HT-29 (cell line): ENCODE measurements at places on chromosomes 3 and 15. TPM values are rescaled to one million over a fixed set of nuclear protein-coding genes. Genes with fewer than 3 reads are reported as not detected.

SLC22A14 gene
- total RNA-seq, result not detected in 2 replicates

DNA sequence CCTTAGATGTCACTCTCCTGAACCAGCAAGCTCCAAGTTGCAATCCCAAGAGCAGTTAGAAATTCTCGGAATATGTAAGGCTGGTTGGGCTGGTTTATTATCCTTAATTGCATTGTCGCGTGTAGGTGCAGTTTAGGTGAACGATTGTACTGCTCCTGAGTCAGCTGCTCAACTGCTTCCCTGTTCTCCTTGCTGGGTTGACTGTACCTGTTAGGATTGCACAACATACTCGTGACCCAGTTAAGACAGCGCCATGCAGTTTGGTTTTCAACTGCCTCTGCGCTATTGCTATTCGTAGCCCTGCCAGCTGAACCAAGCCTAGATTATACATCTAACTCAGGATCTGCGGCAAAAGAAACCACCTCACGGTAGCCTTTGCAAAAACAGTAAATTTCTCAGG is 41.0 kb downstream of the BCL2L10 start:
- DNase-seq, result peak; percentile 83

GRCh38 chr15:91853511-91853947 is at the start of gene SLCO3A1:
Gene SLCO3A1 (plus strand): TSS chr15:91853708.
- DNase-seq, result peak; percentile 20

SST gene
- total RNA-seq, result not detected in 2 replicates

DNA sequence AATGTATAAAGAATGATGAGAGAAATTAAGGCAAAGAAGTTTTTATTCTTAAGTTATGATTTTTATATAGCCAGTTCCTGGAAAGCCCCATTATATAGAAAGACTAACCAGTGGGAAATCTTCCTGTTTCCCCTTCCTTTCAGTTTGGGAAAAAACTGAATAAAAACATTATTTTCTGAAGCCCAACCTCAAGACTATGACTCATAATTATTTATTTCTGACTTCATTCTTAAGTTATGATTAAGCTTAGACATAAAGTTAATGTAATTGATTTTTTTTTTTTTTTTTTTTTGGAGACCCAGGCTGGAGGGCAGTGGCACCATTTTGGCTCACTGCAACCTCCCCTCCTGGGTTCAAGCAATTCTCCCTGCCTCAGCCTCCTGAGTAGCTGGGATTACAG is 55.8 kb downstream of the TRPC1 start:
- no peak for DNase-seq

BOC gene
- not detected in 2 replicates for total RNA-seq

GRCh38 chr3:105022813-105023212 is 343.9 kb upstream of the ALCAM start:
- DNase-seq, result no peak

- no peak for DNase-seq
Measured at GRCh38 chr3:30293621-30294240, 312.7 kb upstream of the TGFBR2 start.

GRCh38 chr3:13235079-13235478 is 161.8 kb upstream of the IQSEC1 start:
- DNase-seq, result no peak

GRCh38 chr3:57048728-57049127 is 11.7 kb upstream of the SPATA12 start:
- DNase-seq, result no peak

DNAH12 gene
- total RNA-seq, result 0.05 TPM in 1 of 2 replicates, not detected in the other

GRCh38 chr3:182954553-182955235 is 25.6 kb downstream of the DCUN1D1 start:
- no peak for DNase-seq

DNA sequence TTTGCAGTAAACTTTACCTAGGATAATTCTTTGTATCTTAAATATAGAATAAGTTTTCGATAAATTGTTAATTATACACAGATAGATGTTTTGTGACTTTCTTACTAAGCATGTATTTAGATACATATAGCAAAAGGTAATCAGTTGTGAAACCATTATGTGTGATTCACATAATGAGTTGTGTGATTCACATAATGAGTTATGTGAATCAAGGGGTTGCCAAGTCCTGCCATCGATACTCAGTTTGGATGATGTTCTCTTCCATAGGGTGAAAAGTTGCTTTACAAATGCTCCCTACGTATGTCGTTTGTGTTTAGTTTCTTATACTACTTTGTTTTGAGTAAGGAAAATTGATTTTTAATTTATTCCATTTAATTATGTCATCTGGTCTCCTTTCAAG is 682.1 kb downstream of the MECOM start:
- DNase-seq, result no peak

GRCh38 chr15:77631745-77632533 is 773 bp downstream of the LINGO1 start:
- DNase-seq, result no peak

DNA sequence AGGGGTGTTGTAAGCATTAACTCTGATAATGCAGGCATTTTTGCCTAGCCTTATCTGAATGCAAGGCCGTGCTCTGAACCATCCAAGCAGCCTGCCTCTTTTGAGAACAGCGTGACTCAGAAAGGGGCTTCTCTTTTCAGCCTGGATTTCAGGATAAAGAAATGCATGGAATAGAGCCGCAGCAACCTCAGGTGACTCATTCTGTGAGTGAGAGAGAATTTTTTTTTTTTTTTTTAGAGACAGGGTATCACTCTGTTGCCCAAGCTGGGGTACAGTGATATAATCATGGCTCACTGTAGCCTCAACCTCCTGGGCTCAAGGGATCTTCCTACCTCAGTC is 20.6 kb upstream of the PDE8A start:
- DNase-seq, result no peak

GRCh38 chr15:61421938-61422337 is 192.8 kb upstream of the RORA start:
- no peak for DNase-seq

DNA sequence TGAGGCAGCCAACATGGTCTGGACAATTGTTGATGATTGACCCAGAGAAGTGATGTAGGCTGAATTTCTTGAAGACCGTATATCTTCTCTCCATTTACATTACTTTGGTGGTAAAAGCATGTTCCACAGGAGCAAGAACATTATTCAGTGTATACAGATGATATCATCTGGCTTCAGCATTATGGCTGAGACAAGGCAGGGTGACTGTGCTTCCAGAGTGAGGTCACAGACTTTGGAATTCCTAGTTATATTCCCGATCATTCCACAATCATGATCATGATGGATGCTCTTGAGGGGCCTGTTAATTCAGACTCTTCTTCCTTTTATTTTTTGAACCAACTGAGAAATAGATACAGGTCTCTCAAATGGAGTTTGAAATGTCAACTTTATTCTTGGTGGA is 19.0 kb downstream of the PLS1 start:
- no peak for DNase-seq

CILP gene
- 0.03 TPM in 1 of 2 replicates, not detected in the other for total RNA-seq

- no peak for DNase-seq
Measured at GRCh38 chr3:52146811-52147210, 7.4 kb downstream of the POC1A start.

DNA sequence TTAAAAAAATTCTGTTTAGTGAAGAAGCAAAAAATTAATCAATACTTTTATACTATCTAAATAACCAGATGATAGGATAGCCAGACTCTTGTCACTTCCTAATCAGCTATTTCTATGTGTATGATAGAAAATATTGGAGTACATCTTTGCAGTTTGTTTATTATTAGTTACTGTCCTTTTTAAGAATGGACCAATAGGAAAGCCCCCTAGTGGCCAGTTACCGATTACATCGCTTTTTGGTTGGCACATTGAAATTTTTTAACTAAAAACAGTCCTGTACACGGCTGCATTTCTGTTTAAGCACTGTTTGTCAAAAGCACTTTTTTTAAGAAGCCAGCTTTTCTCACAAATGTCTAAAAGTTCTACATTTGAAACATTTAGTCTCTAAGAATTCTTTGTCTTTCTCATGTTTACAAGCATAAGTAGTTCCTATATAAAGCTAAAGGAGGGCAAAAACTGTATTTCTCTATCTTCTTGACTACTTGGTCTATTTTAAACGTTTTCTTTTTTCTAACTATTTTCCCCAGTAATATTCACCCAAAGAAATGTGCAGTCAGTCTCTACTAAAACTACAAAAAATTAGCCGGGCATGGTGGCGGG is 253.2 kb upstream of the LRTM1 start:
- peak; percentile 31 for DNase-seq

DNA sequence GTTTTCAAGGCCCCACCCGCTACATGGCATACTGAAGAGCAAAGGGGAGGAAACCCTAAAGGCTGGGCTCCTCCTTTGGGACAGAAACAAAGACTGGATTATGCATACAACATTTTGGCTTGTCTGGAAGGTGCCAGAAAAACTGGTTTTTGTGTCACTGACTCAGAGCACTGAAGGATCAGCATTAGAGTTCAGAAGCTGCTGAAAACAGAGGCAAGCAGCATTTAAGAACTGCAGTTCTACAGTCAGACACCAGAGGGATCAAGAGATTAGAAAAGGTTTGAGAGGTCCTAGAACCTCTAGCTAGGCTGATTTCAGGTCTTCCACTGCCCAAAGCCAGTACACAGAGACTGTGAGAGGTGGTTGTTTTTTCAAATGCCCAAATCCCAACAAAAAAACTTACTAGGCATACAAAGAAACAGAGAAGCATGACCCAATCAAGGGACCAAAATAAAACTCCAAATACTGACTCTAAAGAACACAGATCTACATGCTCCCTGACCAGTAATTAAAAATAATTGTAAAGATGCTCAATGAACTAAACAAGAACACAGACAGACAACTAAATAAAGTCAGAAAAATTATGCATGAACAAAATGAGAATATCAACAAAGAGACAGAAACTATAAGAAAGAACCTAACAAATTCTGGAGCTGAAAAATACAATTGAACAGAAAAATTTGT is 91.2 kb downstream of the SENP2 start:
- DNase-seq, result peak; percentile 92

- no peak for DNase-seq
Measured at GRCh38 chr15:77580996-77581682, 51.6 kb downstream of the LINGO1 start.

GRCh38 chr3:46480491-46481195 is 15.9 kb upstream of the LTF start:
- no peak for DNase-seq

LNP1 gene
- 0.81 and 1.9 TPM in 2 replicates for total RNA-seq
